ENCODE measurements at places on chromosomes 16 and 17.

- no peak for DNase-seq
Observed at GRCh38 chr16:55746081-55746480, 86.8 kb downstream of the CES1 start.

DNA sequence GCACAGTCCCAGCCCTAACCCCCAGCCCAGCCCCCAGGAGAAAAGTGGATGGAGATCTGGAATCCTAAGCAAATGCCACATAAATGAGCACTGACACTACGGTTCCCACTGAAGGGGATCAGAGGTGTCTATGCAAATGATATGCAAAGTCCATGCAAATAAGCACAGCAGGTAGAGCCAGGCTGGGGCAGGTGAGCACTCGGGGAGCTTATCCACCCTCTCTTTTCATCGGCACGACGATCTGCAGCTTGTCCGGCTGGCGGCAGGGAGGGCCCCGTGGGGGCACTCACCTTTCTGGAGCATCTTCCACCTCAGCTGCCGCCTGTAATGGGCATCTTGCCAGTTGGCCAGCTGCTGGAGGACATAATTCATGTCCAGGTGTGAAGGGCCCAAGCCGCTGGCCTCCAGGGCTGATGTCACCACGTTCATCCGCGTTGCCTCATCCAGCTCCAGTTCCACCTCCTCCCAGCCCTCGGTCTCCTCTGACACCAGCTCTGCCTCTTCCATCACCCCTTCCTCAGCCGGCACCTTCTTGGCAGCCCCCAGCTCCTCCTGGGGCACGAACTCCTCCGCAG is 9.9 kb downstream of the HAP1 start:
- DNase-seq: no peak

- DNase-seq: no peak
Observed at GRCh38 chr17:77471984-77472461, 331.3 kb downstream of the SEC14L1 start.

- DNase-seq: no peak
Observed at GRCh38 chr17:266701-267667, 85.5 kb upstream of the DOC2B start.

- DNase-seq: no peak
Observed at GRCh38 chr17:61426482-61427304, 25.5 kb upstream of the TBX4 start.

DNA sequence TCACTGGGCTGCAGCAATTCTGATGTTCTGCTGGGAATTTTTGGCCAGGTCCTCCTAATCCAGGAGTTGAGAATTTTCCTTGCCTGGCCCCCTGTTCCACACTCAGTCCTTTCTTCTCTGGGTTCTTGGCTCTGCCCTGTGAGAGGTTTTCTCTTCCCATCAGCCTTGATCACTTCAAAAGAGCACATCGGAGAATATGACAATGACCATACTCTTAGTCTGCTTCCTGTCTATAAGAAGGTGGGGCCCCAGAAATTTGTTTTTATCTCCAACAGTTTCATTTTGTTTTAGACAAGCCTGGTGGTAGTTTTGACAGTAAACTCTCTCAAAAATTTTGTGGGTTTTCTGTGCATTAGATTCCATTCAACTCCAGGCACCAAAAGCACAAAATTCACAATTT is 70.7 kb downstream of the C17orf67 start:
- DNase-seq: no peak

- no peak for DNase-seq
Observed at GRCh38 chr17:1718362-1719165, 5.9 kb upstream of the WDR81 start.

- DNase-seq: no peak
Observed at GRCh38 chr16:30570636-30571444, 674 bp downstream of the ZNF688 start.

DNA sequence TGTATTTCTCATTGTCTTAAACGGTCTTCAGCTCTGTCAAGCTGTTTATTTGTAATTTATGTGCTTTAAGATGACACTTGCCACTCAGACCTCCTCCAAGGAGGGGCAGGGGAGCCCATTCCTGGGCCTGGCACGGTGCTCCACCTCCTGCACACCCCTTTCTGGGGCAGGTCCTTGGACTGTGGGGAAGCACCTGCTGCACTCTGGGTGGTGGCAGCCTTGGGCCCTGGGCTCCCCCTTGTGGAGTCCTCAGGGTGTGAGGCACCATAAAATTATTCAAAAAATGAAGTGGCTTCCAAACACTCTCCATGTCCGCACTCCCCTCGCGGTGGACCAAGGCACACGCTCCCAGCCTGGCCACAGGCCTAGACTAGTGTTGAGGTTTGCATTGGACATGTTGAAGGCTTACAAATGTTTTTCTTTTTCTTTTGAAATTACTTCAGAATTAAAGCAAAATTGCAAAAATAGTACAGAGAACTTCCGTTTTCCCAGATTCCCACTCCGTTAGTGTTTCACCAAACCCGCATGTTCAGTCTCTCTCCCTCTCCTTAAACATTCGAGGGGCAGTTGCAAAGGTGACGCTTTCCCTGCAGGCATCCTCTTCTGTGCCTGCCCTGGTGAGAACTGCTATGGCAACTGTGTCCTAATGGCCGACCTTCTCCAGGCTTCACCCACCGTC is 32.4 kb downstream of the FOXK2 start:
- DNase-seq: peak; percentile 41

DNA sequence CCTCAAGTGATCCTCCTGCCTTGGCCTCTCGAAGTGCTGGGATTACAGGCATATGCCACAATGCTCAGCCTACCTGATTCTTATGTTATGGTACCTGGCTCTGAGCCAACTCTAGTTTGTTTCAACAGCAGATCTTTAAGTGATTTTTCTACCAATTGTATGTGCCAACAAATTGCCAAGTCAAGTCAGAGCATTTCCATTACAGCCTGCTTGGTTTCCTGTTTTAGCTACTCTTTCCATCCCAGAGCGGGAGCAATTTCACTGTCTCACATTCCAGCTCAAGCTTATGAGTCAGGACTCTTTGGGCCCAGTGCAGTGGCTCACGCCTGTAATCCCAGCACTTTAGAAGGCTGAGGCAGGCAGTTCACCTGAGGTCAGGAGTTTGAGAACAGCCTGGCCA is 30.8 kb upstream of the RBBP6 start:
- DNase-seq: no peak

DNA sequence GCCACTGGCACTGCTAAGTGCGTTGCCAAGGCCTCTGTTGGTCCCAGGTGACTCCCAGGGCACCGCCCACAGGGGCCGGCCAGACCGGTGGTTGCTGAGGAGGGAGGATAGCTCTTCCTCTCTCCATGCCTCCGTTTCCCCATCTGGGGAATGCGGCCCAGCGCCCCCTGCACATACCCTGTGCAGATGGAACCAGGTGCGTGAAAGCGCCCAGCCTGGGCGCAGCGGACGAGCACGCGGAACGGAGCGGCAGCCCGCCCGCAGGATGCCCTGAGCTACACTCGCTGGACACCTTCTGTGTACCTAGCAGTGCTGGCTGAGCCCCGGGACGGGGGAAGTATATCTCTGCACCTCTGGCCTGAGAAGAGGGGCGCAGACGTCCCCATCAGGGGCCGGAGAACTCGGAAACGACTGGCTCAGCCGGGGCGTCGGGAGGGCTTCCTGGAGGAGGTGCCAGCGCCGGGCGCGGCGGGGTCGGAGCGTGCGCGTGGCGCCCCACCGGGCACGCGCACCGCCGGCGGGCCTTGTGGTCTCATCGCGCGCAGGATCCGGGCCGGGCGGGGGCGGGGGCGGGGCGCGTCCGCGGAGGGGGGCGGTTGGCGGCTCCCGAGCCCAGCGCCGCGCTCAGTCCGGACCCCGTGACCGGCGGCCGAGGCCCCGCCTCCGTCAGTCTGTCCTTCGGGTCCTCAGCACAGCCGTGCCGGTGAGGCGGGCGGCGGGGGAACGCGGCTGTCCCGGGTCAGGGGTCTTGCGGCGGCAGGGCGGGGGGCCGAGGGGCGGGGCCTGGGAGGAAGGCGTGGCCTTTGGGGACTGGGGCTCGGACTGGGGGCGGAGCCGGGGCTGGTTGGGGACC is at the start of the genes CCDC78 and HAGHL:
Gene CCDC78 (minus strand): TSS at position 6 of the 853 bp plus-strand sequence. CDS start 76 bp downstream, outside the sequence.
Gene HAGHL (plus strand): TSS at position 669 of the 853 bp plus-strand sequence. CDS start 404 bp downstream, outside the sequence.
- DNase-seq: peak; percentile 65

GRCh38 chr17:61482467-61482866 is 30.2 kb downstream of the TBX4 start:
- no peak for DNase-seq

DNA sequence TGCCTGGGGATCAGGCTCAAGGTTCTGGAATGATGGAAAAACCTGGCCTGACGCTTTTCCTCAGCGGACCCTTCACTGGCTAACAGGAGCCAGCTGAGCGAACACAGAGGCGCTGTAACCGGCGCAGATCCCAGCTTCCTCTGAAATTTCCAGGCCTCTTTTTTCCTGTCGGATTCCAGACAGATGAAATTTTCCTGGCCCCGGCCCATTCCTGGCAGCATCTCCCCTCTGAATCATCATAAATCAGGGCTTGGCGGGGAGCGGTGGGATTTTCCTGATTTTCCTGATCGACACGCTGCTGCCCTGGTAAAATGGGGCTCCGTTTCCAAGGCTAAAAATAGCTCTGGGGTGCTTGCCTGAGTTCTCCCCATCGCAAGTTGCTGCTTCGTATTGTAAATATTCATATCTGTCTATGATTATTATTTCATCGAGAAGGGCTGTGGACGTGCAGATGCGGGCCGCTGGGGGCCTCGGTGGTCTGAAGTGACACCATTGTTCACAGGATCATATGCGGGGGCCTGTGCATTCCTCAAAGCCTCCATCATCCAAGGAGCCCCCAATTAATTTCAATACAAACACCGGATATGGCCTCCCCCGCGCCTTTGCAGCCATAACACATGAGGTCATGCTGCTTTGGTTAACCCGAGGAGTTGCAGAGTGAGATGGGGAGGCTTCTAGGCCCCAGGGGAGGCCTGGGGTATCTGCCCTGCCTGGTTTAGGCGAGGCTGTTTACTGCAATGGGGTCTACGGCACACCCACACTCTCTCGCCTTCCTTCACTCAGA is 45.8 kb upstream of the ETV4 start:
- DNase-seq: no peak

GRCh38 chr17:8056232-8056975 is 17.5 kb downstream of the ALOX15B start:
- no peak for DNase-seq

DNA sequence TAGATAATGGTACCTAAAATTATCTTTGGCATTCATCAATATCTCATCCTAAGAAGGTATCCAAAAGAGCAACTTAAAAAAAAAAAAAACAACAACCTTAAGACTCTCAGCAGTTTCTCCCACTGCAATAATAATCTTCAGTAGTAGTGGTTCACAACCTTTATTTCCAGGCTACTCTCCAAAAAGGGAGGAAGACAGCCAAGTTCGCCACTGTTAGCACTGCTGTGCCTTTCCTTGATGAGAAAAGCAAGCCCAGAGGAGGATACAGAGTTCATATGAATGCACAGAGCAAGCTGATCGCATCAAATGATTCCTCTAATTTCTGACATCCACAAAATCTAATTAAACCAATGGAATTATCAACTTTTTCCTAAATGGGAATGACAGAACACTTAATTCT is 199.4 kb downstream of the AATF start:
- DNase-seq: no peak

- no peak for DNase-seq
Observed at GRCh38 chr16:79751471-79752184, 151.1 kb upstream of the MAF start.

GRCh38 chr17:6494239-6494941 is 50.1 kb downstream of the PIMREG start:
- no peak for DNase-seq

DNA sequence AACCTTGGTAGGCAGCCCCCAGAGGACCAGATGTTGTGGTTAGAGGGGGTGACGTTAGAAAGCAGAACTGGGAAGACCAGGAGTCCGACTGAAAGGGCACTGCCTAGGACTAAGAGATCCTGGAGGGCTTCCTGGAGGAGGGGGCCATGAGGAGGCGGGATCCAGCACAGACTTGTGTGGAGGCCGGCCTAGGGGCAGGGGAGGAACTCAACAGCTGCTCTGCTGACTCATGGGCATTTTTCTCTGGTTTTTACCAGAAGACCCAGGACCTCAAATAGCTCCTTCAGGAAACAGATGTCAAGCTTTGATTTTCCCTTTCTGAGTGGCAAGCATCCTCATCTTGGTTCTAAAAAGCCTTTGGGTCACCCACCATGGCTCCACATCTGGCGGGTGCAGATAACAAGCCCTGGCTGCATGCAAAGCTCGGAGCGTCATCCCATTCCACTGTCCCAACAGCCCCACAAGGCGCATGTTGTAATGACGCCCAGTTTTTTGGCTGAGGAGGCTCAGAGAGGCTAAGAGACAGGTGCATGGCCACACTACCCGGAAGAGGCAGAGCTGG is 29.0 kb downstream of the IL21R start:
- DNase-seq: no peak

GRCh38 chr17:32928586-32929535 is 908 bp downstream of the TMEM98 start:
- DNase-seq: no peak

- DNase-seq: no peak
Observed at GRCh38 chr17:4879601-4880000, 19.7 kb upstream of the C17orf107 start.

- no peak for DNase-seq
Observed at GRCh38 chr17:33164169-33164881, 128.8 kb downstream of the ASIC2 start.

- DNase-seq: no peak
Observed at GRCh38 chr16:22014271-22014873, 6.5 kb downstream of the MOSMO start.

GRCh38 chr17:17576772-17577234 is 14.7 kb downstream of the PEMT start:
- DNase-seq: no peak

GRCh38 chr17:1834380-1835149 is 4.8 kb downstream of the RPA1 start:
- DNase-seq: no peak

- no peak for DNase-seq
Observed at GRCh38 chr16:73196670-73197069, 148.7 kb upstream of the ZFHX3 start.

DNA sequence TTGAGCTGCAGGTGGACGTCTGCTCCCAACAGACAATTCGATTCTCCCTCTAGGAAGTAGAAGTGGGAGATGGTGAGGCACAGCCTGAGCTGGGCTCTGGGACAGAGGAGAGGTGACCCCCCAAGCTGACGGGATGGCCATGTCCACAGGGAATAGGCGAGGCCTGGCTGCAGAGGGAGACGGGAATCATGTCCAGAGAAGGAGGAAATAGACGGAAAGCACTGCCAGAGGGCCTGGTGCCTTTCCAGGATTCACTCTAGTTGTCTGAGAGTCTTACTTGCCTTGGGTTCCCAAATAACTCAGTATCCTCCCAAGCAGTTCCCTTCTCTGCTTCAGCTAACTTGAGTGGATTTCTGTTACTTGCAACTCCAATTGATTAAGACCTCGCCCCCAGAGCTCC is 4.3 kb upstream of the CRISPLD2 start:
- no peak for DNase-seq

- no peak for DNase-seq
Observed at GRCh38 chr17:11889266-11889665, 108.0 kb downstream of the ZNF18 start.

- no peak for DNase-seq
Observed at GRCh38 chr17:37772982-37773381, 28.1 kb upstream of the HNF1B start.

- no peak for DNase-seq
Observed at GRCh38 chr16:19911747-19912454, 27.3 kb upstream of the GPRC5B start.
